Dorsolateral prefrontal cortex (tissue), 122 donors: ENCODE measurements at places on chromosomes 16 and 17.

DNA sequence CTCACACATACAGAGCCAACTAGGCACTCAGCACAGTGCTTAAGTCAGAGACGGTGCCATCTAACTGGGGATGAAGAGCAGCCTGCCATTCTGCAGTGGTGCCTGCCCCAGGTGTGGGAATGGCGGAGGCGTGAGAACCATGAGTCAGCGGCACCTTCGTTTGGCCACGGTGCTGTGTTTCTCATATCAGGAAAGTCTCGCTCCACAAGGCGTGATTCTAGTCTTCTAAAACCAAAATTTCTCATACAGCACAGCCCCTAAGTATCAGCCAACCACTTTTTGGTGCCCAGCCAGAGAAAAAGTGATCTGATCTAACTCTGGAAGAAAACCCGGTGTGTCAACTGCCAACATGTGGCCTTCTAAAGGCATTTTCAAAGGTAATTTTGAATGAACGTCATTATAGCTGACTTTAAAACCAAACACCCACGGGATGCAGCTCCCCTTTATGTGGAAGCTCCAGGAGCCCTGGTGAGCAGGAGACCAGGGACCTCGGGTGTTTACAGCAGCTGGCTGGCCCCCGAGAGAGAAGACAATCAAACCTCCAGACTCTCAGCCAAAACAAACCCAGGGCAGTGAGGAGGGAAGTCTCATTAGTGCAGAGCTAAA is 54.6 kb downstream of the ABCC12 start:
- DNase-seq: no peak

- no peak for DNase-seq
Measured at GRCh38 chr17:74417178-74418045, 14.5 kb upstream of the GPRC5C start.

DNA sequence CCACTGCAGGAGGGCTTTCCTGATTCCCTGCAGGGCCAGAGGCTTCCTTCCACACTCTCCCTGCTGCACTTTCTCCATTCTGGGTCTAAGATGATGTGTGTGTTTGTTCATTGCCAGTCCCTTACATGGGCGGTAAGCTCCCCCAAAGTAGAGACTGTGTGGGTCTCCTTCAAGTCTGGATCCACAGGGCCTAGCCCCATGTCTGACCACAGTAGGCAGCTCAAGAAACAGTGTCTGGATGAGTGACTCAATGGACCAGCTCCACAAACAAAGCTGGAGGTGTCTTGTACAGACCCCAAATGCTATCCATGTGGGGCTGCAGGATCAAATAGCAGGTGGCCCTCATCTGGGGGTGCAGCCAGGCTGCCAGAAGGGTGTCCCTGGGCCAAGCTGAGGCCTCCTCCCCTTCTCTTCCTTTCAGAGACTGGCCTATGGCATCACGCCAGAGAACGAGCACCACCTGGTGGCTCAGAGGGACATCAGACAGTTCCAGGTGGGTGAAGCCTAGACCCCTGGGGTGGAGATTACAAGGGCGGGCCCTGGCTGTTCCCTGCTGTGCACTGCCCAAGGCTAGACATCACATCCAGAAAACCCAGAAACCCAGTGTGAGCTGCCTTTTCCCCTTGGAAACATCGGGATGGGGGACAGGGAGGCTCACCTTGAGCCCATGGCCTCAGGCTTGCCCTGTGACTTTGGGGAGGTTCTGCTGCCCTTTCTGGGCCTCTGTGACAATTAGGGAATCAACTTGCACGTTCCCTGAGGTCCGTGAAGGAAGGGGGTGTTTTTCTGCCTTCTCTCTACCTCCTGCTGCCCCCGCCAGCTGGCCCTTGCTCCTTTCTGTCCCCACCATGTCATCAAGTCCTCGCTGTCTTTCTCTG is 45.9 kb downstream of the SLC6A2 start:
- DNase-seq: no peak

- DNase-seq: no peak
Measured at GRCh38 chr16:57216968-57217367, 28.1 kb upstream of the ARL2BP start.
